ENCODE measurements at places on chromosomes 4 and X.

- DNase-seq, result no peak
Measured at GRCh38 chr4:85372966-85373365, 102.0 kb upstream of the ARHGAP24 start.

DNA sequence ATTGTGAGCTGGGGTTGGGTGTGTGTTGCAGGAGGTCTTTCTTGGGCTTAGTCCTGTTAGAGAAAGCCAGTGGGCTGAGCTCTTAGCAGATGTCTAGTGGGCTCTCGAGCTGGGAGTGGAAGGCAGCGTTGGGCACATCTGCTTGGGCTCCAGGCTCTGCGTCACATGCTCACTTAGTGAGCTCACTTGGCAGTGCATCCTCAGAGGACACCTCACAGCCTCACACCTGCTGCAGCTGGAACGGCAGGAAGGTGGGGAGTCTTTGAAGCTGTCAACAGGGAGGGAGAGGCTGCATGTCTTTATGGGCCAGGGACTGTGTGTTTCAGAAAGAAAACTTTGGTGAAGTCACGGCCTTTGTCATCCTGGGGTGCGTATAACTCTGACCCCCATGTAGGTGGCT, 82.2 kb downstream of the PSAPL1 start:
- DNase-seq, result no peak

DNA sequence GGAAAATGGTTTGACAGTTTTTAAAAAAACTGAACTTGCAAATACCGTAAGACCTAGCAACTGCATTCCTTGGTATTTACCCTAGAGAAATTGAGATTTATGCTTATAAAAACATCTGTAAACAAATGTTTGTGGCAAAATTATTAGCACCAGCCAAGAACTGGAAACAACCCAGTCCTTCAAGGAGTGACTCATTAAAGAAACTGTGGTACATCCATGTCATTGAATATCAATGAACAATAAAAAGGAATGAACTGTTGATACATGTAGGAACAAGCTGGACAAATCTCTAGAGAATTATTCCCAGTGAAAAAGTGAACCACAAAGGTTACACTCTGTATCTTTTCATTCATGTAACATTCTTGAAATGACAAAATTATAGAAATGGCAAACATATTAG, 240.2 kb upstream of the ADAMTS3 start:
- DNase-seq, result no peak

DNA sequence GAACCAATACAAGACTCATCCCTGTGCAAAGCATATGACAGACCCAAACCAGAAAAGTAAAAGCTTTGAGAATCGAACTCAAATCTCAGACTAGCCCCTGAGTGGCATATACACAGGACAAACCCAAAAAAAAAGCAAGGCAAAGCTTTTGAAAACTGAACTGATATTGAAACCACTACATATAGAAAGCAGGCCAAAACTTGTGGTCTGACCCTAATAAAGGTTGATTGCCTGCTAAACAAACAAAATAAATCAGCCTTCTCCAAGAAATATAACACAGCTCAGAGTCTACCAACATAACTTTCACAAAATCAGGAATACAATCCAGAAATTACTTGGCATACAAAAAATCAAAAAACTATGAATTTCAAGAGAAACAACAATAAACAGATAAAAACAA, 40.3 kb downstream of the LRBA start:
- no peak for DNase-seq

DNA sequence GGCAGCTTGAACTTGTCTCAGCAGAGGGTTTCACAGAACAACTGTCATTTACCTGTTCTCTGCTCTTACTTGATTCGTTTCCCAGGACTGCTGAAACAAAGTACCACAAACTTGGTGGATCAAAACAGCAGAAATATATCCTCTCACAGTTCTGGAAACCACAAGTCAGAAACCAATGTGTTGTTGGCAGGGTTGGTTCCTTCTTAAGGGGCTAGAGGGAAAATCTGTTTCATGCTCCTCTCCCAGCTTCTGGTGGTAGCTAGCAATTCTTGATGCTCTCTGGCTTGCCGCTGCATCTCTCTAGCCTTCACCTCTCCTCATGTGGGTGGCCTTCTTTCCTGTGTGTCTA, 4.7 kb downstream of the TLR8 start:
- DNase-seq, result no peak

GRCh38 chr4:166981847-166982246, 252.4 kb downstream of the SPOCK3 start:
- no peak for DNase-seq

DNA sequence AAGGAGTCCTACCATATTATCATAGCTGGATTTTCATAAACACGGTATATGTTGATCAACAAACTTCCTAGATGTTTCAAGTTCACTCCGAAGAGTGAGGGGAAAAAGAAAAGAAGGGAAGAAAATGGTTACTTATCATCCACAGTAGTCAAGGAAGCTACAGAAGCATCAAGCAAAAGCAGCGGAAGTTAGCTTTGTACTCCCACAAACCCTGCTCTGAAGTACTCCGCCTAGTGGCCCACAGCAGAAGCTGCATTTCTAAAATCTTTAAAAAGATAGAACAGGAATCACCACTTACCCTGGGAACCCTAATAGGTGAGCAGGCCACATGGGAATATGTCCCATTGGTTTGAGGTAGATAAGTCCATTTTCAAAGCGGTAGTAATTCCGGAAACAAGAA, 28.5 kb upstream of the FRG1 start:
- peak; percentile 15 for DNase-seq

DNA sequence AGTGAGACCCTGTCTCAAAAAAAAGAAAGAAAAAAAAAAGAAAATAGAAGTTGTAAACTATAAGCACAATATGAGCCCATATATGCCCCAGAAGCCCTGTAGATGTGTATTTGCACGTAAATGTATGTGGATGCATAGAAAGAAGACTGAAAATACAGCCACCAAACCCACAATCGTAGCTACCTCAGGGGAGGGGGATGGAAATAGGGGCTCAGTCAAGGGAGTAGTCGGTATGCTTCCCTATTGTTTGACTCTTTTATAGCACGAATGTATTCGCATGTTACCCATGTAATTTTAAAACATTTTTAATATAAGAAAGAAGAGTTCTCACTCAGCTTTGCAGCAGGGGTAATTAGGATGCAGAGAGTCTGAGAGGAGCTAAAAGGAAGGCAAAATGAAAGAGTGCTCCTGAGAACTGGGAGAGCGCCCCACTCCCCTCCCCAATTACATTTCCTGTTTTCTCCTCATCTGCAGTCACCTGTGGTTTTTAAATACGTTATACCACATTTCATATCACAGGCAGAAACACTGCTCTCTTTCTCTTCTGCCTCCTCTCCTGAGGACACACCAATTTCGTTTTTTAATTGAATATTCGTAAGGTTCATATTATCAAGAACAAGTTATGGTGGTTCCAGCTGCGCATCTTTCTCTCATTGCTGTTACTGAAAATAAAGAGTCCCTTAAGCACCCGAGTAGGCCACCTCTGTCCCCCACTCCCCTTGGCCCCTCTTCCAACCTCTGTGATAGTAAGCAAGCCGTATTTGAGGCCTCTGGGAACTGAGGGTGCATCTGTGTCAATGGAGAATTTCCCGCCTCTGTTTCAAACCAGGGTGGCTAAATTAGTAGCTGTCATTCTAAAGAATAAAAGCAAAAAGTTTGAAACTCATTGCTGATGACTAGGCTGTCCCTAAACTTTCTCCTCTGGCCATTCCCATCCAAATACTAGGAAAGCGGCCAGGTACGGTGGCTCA, 10.7 kb downstream of the SEPTIN6 start:
- DNase-seq, result peak; percentile 64

DNA sequence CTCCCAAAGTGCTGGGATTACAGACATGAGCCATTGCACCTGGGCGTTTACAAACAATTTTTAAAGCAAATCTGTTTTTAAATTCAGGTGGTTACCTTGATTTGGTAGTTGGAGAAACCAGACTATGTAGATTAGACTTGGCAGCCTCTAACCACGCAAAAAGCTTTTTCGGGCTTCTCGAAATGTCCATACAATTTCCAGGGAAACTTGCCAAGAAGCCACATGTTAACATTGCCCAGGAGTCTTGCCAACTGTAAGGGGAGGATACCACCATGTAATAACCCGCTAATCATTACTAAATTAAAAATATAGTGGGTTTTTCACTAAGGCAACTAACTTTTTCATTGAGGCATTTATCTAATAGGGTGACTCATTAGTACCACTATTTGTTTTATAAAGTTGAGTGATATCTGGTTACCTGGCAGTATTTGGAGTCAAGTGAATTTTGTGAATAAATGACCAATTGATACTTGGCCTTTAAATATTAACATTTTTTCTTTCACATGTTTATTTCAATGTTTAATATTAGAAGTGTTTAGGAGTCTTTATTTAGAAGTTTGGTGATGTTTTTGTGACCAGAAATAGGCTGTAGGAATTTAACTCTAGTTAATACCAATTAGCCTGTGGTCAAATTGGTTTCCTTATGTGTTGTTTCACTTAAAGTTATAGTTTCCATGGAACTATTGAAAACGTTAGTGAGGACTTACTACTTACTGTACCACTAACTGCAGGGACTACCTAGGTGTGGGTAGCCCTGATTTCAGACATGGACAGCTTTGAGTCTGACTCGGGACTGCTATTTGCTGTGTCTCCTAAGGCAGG, 61.3 kb downstream of the CLDN34 start:
- DNase-seq, result no peak

DNA sequence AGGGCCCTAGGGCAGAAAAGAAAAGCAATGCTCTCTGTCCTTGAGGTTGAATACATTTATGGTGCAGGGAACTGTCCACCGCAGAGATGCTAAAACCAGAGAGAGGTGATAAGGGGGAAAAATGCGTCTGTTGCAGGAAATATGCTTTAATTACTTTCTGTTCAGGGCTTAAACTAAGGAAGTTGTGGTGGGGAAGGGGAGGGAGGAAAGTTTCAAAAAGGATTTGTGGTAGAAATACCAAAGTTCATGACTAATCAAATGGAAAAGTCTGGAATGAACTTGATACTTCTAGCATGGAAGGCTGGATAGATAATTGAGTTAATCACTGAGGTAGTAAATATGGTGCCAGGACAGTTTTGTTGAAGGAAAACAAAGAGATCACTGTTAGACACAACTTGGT, 99.0 kb downstream of the ASB9 start:
- DNase-seq, result no peak

DNA sequence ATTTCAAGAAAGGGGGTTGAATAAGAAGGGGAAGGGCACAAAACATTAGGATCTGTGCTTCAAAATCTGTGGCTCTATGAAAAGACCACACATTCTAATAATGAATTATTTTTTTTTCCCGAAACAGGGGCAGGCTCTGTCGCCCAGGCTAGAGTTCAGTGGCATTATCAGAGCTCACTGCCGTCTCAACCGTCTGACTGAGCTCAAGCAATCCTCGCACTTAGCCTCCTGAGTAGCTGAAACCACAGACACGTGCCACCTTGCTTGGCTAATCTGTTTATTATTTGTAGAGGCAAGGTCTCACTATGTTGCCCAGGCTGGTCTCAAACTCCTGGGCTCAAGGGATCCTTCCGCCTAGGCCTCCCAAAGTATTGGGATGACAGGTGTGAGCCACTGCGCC, 33.4 kb downstream of the ACSL1 start:
- no peak for DNase-seq

- no peak for DNase-seq
Measured at GRCh38 chrX:13288671-13289070, 31.2 kb downstream of the ATXN3L start.

DNA sequence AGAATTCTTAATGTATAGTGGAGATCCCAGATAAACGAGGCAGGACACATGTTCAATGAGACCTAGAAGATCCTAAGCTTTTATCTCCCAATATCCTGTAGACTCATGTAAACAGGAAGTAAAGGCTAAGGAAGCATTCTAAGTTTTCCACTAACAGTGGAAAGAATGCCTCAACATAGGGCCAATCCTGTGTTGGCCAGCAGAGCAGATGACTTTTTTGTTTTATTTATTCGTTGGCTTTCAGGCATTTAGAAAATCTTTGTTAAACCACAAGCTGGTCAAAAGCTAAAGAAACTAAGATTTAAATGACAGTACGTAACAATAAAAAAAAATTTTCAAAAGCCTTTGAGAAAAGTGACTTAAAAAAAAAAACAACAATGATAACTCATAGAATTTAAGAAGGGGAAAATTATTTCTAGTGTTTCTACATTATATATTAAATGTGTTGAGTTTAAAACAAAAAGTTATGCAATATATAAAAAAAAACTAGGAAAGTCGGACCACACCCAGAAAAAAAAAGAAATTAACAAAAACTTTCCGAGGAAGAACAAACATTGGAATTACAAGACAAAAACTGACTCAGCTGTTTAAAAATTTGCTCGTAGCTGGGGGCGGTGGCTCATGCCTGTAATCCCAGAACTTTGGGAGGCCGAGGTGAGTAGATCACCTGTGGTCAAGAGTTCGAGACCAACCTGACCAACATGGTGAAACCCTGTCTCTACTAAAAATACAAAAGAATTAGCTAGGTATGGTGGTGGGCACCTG, 759.3 kb downstream of the FSTL5 start:
- DNase-seq, result no peak

DNA sequence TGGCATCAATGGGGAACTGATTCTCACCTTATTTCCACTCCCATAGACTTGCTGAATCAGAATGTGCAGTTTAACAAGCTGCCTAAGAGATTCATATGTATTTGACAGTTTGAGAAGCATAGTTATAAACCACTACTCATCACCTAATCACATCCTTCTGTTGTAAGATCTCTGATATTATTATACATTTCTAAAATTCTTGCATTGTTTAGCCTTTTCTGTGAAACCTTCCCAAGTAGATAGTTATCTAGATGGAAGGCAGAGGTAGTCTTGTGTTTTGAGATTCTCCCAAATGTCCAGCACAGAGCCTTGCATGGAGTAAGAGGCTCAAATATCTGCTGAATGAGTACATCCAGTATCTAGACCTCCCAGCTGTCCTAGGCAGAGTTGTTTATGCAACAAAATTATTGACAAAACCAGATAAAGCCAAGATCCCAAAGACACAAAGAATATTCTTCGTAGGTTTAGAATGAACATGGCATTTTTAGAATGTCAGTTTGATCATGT, 227.3 kb downstream of the KDR start:
- no peak for DNase-seq

- no peak for DNase-seq
Measured at GRCh38 chr4:24166501-24166900, 276.7 kb upstream of the PPARGC1A start.

GRCh38 chrX:131614241-131614640, 70.4 kb downstream of the OR13H1 start:
- no peak for DNase-seq

DNA sequence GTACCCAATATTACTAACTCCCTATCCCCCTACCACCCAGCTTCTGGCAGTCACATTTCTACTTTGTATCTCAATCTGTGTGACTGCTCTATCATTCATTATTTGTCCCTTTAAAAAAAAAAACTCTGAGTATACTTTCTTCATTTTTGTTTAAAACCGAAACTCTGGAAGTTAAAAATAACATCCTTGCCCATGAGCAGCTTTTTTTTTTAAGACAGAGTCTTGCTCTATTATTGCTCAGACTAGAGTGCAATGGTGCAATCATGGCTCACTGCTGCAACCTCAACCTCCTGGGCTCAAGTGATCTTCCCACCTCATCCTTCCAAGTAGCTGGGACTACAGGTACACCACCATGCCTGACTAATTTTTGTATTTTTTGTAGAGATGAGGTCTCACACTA, 15.8 kb downstream of the UBE2K start:
- no peak for DNase-seq

- DNase-seq, result no peak
Measured at GRCh38 chrX:33160273-33160672, 51.1 kb downstream of the DMD start.

All from CD4-positive, alpha-beta T cell treated with Interleukin-21 for 1 hour (primary cell).